Activated naive CD4-positive, alpha-beta T cell treated with anti-CD3 and anti-CD28 coated beads for 36 hours (primary cell): ENCODE measurements at places on chromosomes 1 and 21.

DNA sequence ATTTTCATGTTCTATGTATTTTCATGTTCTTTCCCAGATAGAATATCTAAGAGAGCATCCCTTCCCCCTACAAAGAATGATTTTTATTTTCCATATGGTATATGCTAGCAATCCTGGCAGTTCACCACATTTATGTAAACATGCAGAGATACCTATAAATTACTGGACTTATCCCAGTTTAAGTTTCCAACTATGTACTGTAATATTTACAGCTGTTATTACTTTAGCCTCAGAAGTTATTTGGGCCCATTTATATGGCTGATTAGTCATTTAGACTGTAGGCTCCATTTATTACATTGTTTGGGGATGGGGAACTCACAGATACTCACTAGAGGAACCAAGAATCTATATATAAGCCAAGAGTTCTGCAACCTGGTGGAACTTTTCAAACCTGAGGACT lies 84.8 kb upstream of the WARS2 start:
- no peak for DNase-seq

GRCh38 chr1:117814856-117815797 lies 114.3 kb downstream of the GDAP2 start:
- DNase-seq, result no peak

DNA sequence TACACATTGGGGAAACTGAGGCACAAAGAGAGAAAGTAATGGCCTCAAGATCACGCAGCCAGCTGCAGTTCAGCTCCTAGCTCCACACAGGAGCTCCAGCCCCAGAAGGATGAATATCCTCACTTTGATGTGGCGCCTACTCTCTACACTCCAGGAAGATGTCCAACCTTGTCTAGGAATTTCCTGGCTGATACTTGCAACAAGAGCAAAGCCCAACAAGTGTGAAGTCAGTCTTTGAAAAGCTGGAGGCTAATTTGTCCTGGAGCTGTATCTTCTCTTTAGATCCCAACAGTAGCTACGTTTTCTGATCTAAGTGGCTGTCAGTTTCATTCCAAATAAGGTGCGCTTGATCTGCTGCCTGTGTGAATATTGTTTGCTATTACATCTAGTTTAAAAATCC lies 344.9 kb downstream of the PTPRU start:
- no peak for DNase-seq

GRCh38 chr1:159869607-159870006 lies 7.2 kb upstream of the VSIG8 start:
- no peak for DNase-seq

GRCh38 chr1:236830560-236830959 lies 35.5 kb downstream of the MTR start:
- no peak for DNase-seq

DNA sequence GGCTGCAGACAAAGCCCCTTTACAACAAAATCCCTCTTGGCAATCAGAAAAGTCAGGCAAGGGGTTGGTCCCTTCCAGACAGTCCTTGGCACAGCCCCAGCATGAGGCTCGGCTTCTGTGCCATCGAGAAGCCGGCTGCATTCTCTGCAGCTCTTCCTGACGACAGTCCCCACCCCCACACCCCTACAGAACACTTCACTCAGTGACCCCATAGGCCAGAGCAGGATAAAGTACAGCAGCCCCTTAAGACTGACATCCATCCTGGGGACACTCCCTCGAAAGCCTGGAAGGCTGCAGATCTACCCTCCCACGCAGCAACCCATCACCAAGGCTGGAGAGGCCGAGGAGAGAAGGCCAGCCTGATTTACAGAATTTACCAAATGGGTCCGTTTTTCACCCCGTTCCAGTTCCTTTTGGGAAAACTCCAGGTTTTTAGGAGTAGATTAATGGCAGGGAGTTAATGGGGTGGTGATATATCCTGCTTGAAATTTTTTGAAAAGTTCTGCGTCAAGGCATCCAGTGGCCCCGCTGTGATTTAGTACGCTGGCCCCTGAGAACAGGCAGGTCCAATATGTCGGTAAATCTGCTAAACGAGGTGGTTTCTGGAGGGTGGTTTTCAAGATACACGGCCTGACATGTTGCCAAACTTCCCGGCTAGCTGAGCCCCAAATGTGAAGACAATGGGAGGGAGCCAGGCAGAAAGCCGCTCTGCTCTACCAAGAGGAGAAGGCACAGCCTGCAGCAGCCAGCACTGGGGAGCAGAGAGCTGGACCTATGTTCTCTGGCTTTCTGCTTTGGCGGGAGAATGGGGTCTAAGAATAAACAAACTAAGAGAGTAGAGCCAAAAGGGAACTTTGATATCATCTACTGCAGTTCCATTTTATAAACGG lies 81.7 kb downstream of the SSBP3 start:
- no peak for DNase-seq

DNA sequence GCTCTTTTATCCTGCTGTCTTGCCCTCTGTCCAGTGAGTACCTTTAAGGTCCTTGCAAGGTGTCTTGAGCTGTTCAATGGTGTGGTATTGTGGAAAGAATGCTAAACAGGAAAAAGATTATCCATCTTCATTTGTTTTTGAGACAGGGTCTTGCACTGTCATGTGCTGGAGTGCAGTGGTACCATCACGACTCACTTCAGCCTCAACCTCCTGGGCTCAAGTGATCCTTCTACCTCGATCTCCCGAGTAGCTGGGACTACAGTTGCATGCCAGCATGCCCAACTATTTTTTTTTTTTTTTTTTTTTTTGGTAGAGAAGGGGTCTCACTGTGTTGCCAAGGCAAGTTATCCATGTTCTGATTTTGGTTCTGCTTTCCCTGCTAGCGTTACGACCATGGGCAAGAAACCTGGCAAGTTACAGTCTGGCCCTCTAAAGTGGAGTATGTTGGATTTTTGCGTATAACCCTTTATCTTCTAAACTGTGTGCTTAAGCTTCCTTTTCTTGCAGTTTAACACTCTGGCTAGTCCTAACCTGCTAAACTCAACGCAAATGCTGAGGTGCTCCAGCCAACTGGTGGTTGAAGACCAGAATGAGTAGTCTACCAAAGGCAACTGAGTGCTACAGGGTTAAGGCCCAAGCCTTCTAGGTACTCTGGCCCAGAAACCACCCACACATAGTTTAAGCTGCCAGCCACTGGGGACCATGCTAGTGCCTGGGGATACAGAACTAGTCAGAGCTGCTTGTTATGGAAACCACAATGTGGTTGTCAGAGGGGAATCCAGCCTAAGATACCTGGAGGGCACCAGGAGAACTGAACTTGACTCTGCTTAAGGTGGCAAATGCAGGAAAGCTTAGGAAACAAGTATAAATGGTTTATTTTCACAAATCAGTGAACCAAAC lies 7.9 kb downstream of the RPL11 start:
- DNase-seq, result no peak

GRCh38 chr1:183039330-183039729 lies 16.1 kb downstream of the LAMC1 start:
- DNase-seq, result no peak

- no peak for DNase-seq
Observed at GRCh38 chr21:42655796-42656770, 2.7 kb downstream of the PDE9A start.

- DNase-seq, result no peak
Observed at GRCh38 chr1:56502700-56503245, 76.6 kb downstream of the PLPP3 start.

DNA sequence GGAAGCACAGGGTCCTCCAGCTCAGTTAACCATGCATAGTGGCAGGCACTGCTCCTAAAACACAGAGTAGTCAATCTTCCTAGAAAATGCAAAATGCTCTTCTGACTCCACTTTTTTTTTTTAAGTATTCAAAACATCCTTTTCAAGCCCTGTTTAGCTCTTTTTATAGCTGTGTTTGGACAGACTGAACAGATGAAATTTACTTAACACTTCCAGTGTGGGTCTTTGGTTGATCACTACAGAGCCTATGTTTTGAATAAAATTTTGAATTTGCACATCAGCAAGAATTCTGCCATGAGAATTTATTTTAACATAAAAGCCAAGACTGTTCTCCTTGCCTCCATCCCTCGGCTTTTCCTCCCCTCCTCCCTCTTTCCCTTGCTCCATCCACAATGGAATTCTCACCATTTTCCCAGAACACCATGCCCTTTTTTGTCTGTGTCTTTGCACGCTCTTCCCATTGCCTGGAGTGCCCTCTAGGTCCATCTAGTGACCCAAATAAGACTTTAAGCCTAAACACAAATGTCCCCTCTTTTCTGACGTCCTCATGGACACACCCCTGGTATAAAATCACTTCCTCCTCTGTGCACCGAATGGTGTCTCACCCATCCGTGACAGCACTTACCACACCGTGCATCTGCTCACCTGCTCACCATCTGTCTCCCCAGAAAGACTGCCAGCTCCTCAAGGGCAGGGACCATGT lies 24.0 kb upstream of the CPT2 start:
- DNase-seq, result no peak

DNA sequence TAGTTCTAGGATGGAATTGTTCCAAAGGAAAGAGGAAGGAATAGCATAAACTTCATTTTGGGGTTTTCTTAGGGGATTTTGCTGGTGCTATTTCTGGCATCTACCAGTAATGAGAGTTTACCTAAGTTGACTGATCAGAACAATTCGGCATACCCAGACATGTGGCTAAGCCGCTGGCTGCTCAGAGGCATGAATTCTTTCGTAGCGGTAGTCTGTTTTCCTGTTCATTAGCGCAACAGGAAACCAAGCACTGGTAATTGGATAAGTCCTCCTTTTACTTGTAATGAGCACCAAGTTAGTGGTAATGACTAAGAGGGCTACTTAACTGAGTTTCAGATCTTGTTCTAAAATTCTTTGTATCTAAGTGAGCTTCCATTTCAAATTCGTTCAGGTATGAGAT lies 38.6 kb downstream of the C21orf91 start:
- DNase-seq, result peak; percentile 77

- DNase-seq, result no peak
Observed at GRCh38 chr1:62285984-62286785, 33.0 kb downstream of the KANK4 start.

GRCh38 chr1:41894808-41895483 lies 23.8 kb downstream of the HIVEP3 start:
- no peak for DNase-seq

DNA sequence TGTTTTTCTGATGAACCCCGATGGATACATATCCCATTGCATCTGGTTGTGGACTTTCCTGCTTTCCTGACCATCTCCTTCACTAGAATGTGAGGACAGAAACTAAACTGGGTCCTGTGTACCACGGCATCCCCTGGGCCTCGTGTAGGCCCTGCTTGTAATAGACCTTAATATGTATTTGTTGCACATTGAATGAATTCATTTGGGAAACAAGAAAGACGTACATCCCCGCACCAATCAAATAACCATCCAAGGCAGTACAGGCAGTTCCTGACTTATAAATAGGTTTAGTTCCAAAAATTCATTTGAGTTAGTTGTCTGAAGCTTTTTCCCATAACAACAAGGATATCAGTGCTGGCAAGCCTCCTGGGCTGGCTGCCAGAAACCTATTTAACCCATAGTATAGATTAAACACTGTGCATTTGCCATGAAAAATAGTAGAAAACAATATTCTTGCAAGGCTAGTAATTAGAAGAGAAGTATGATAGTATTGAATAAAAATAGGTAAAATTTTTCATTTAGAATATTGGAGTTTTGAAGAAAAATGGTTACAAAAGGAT lies 81.8 kb upstream of the CD34 start:
- no peak for DNase-seq

GRCh38 chr1:22137004-22137720 lies 5.7 kb downstream of the WNT4 start:
- no peak for DNase-seq

GRCh38 chr1:228798548-228798947 lies 63.3 kb downstream of the RHOU start:
- no peak for DNase-seq

DNA sequence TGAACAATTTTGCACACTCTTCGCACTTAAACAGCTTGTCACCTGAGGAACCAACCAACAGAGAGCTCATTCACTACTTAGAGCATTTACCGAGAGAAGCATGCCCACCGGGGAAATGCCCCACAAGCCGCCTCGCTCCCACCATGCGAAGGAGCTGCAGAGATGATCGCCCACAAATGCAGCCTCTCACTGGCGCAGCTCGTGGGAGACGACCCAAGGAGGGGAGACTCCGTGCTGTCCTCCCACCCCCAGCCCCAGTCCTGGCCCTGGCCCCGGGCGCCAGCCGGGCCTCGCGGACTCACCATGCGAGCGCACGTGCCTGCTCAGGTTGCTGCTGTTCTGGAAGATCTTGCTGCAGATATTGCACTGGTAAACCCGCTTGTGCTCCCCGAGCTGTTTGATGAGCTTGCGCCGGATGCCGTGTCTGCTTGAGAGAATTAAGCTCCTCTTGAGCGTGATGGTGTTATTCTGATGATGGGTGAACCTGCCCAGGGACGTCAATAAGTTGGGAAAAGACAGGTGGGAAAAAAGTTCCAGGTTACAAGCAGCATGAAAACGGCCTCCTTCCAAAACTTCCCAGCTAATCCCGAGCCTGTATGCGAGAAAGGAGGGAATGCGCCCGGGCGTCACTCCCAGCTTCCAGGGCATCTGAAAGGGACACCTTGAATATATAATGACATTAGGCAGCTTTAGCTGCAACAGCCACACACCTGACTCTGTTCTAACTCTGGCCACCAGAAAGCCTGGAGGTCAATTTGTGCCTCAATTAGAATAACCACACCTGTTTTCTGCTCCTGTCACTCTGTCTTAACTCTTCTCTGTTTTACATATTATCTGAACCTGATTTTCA lies 42.8 kb downstream of the PRDM15 start:
- no peak for DNase-seq

DNA sequence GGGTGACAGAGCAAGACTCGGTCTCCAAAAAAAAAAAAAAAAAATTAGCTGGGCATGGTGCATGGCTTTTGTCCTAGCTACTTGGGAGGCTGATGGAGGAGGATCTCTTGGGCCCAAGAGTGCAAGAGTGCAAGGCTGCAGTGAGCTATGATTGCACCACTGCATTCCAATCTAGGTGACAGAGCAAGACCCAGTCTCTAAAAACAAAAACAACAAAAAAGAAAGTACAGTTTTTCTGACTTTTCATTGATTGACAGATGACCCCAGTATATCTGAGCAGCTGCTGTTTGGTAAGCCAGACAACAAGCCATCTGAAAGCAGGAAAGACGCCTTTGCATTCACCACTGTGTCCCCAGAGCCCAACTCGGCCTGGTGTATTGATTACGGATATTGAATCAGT lies 10.9 kb upstream of the DPT start:
- no peak for DNase-seq
